RPMI8226 (cell line): ENCODE measurements at places on chromosomes 3 and 15.

DNA sequence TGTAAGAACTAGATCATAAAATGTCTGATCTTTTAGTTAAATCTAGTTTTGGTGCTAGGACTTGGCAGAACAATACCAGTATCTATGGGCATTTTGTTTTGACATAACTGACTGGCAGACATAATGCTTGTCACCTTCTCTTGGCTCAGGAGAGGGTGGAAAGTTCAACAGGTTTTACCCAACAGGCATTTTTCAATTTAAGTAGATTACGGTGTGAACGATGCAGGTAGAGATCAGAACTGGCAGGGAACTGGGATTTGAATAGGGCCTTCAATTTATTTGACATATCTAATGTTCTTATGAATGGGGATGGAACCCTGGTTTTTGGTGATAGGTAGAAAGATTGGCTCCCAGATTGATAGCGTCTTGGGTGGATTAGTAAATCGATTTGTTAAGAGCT is 351.0 kb downstream of the FEZF2 start:
- DNase-seq, result no peak

DNA sequence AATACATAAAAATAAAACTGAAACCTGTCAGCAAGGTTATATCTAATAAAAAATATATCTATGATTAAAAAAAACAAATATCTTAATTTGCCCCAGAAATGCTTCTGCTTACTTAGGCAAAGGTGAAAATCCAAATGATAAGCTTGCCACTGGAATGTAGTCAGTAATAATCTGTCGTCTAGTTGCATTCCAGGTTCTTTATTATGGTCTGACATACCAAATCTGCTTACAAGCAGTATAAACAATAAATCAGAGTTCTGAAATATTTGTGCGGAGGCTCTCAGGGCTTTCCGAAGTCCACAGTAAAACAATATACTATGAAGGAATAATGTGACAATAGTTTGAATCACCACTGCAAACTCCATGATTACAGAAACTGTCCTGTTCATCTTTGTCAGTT is 1133.5 kb downstream of the ROBO1 start:
- DNase-seq, result no peak

GRCh38 chr3:30435861-30436331 is 170.5 kb upstream of the TGFBR2 start:
- no peak for DNase-seq

GRCh38 chr3:127174284-127174683 is 18.6 kb upstream of the PRR23E start:
- no peak for DNase-seq

DNA sequence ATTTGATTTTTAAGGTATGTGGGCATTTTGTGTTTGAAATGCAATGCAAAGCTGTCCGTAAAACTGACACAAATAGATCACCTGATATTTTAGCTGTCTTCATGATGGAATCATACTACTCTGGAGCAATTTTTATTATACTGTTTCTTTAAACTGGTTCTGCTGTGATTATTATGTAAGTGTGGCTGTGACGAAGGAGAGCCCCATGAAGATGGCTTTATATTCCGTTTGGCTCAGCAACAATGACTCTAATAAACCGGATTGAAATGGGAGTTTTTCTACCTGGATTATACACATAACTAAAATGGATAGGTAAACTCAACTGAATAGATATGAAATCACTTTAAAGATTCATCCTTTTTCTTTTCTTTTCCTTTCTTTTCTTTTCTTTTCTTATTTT is 9.4 kb downstream of the TLNRD1 start:
- DNase-seq, result no peak

DNA sequence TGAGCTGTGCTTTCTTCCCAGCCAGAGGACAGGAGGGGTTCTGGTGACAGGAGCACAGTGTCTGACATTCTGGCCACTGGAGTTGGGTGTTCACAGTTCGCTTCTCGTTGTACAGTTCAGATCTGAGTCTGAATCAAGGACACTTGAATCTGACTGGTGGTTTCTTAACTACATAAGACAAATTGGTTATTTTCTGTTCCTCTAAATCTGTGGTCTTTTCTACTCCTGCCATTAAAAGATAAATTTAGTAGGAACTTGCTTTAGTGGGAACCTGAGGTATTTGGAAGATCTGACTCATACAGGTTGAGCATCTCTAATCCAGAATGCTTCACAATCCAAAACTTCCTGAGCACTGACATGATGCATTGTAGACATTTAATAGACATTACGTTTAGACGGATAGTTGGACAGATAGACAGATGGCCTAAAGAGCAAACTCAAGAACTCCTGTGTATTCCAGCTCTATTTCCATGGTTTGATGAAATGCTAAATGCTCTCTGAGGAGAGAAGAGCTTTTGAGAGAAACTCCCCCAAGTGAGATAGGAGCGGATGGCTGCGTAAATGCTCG is 71.0 kb downstream of the CCK start:
- DNase-seq, result no peak
